SW 1271 (cell line): ENCODE measurements at places on chromosomes 16 and 17.

DNA sequence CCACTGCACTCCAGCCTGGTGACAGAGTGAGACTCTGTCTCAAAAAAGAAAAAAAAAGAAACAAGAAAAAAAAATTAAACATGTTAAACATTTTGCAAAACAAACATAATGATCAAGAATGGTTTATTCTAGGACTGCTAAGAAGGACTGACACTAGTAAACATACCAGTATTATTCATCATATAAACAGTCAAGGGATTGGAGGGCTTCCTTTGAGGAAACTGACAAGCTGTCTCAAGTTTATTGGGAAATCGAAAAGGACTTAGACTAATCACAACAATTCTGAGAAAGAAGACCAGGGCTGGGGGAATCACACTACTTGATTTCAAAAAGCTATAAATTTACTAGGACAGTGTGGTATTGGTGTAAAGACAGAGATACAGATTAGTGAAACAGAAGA, 75.5 kb downstream of the MYH10 start:
- DNase-seq, result no peak

DNA sequence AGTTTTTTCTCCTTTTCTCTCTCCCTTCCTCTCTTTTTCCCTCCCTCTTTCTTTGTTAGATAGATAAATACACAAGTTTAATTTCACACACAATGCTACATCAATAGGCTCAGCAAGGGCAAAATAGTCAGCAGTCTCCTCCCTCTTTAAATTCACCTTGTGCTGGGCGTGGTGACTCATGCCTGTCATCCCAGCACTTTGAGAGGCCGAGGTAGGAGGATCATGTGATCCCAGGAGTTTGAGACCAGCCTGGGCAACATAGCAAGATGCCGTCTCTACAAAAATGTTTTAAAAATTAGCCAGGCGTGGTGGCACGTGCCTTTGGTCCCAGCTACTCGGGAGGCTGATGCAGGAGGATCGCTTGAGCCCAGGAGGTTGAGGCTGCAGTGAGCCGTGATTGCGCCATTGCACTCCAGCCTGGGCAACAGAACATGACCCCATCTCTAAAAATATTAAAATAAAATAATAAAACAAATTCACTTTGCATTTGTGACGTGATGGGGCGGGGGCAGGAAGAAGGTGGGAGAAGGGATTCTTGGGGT, 27.4 kb downstream of the IL21R start:
- DNase-seq, result no peak

GRCh38 chr16:23353440-23353839, 51.3 kb downstream of the SCNN1B start:
- DNase-seq, result no peak

DNA sequence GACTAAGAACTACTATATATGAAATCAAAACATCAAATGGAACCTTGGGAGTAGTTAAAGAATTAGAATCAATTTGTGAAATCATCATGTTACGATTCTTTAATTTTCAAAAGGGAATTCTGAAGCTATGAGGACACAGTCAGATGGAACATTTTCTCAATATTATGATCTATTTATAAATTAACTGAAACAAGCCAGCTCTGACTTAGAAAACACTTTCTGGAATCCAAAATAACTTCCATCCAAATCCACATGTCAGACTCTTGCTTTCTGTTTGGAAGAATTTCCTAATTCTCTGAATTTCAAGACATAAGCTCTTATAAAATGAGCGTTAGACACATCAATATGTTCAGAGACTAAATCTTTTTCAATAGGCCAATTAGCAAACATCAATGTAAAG, 737.7 kb upstream of the SOX9 start:
- no peak for DNase-seq

- no peak for DNase-seq
Observed at GRCh38 chr17:78559749-78560368, 17.3 kb downstream of the DNAH17 start.

DNA sequence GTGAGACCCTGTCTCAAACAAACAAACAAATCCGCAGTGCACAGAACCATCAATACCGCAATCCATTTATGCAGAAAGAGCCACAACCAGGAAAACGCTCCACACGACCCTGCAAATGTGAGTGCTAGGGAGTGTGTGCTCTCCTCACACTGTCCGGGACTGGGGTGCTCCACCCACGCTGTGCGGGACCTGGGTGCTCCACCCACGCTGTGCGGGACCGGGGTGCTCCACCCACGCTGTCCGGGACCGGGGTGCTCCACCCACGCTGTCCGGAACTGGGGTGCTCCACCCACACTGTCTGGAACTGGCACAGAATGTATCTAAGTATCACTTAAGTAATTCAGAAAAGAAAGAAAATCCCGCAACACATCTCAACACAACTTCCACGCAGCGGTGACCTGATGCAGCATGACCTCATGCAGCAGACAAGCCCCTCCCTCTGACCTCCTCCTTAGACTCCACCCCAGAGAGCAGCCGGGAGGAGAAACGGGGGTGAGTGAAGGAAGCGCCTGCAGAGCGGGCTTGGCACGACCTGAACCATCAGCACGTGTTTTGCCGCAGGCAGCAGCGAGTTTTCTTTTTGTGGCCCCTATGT, 38.5 kb downstream of the ZNF276 start:
- no peak for DNase-seq

DNA sequence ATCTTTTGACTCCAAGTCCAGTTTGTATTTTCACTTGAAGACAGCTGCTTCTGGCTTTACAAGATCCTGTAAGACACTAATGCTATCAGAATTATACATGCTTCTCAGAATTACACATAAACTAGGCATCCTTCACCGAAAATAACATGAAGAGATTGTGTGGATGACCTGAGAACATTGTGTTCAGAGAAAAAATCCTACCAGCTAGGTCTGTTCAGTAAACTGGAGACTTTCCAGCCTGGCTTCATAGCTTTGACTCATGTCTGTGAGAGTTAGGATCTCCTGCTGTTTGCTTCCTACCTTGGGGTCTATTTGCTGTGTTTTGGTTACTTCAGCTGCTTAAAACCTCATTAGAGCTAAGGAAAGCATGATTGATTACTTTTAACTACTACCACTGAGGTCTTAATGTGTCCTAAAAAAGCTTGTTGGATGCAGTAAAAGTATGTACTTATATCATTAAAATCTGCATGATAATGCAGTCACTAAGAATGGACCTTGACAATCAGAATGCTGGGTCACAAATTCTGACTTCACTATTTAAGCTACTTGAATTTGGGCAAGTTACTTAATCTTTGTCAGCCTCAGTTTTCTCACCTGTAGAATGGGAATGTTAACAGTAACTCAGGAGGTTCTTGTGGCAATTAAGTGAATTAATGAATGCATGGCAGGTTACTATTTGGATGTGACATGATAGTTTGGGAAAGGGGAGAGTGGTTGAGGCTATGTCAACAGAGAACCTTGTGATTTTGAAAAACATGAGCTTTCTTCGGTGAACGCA, 8.0 kb upstream of the MYH13 start:
- no peak for DNase-seq

DNA sequence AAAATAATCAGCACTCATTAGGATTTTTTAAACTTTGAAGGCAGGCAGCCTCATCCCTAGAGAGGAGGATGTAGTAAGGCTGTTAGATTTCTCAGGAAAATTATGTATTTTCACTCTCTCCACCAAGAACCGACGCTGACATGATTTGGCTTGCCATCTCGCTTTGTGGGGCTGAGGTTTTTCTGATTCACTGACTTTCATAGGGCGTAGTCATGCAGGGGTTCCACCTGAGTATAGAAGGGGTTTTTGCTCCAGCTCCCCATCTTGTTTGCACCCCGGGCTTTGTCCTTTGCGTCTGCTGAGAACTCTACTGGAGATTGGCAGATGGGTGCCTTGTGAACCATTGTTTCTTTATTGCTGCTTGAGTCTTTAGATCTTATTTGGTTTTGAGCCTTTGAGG, 20.2 kb downstream of the TOM1L1 start:
- no peak for DNase-seq

GRCh38 chr16:56193951-56194726, 2.9 kb downstream of the GNAO1 start:
- DNase-seq, result no peak

DNA sequence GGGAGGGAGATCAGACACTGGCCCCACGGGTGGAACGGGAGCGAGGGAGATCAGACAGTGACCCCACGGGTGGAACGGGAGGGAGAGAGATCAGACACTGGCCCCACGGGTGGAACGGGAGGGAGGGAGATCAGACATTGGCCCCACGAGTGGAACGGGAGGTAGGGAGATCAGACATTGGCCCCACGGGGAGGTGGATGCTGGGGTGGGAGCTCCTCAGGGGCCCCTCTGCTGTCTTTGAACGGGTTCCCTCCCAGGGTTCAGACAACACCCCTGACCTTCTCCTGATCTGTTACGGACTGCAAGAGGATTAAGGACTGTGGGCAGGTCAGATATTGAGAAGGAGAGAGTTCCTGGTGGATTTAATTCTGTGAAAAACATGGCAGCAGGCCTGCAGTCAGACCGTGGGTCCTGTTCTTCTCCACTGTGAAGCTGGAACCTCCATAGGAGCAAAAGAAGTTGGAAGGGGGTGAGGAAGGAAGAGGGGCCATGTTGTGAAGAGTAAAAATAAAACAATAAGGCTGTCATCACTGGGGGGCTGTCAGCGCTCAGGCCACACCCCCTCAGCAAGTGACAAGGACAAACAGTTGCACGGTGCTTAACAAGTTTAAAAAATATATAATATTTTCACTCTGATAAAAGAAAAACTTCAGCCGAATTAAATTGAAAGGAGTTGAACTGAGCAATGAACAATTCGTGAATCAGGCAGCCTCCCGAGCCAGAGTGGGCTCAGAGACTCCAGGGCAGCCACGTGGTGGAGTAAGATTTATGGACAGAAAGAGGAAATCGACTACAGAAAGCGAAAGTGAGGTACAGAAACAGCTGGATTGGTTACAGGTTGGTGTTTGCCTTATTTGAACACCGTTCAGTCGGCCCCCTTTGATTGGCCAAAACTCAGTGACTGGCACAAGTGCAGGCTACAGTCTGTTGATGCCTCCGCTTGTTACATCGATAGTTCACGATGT, 348.7 kb upstream of the TNRC6C start:
- no peak for DNase-seq

DNA sequence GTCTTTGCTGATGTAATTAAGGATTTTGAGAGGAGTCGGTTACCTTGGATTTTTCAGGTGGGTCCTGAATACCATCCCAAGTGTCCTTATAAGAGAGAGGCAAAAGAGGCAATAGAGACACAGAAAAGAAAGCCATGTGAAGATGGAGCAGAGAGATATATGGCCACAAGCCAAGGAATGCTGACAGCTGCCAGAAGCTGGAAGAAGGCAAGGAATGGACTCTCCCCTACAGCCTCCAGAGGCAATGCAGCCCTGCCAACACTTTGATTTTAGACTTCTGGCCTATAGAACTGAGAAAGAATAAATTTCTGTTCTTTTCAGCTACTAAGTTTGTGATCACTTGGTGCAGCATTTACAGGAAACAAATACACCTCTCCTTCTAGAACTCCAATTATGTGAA, 8.2 kb upstream of the RNFT1 start:
- no peak for DNase-seq

- DNase-seq, result no peak
Observed at GRCh38 chr16:87965417-87965816, 14.2 kb downstream of the BANP start.

GRCh38 chr17:37543637-37544052, 54.0 kb downstream of the DUSP14 start:
- DNase-seq, result no peak

DNA sequence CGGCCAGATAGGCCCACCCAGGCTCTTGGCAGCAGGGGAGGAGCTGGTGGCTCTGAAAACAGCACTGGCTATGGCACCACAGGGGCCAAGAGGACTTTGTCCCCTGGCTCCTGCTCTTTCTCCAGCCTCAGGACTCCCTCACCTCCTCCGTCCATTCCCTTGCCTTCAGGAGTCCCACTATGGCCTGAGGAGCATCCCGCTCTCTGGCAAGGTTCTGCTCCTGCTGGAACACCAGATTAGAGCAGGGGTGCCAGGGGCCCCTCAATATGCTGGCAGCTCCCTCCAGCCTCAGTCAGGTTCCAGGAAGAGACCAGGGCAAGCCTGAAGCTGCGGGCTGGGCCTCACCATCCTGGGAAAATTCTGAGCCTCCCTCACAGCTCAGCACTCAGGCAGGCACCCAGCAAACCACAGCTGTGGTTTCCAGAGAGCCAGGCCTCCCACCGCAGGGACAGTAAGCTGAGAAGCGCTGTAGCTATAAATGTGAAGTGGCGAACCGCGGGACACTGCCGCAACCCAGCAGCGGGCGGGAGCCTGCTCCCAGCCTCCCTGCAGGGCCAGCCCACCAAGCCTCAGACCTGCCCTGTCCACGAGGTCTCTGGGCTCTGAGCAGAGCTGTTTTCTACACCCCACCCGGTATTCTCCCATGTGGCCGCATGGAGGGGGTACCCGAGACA, 25.7 kb downstream of the C17orf100 start:
- DNase-seq, result no peak

- DNase-seq, result no peak
Observed at GRCh38 chr17:80053102-80053501, 16.7 kb downstream of the CCDC40 start.

DNA sequence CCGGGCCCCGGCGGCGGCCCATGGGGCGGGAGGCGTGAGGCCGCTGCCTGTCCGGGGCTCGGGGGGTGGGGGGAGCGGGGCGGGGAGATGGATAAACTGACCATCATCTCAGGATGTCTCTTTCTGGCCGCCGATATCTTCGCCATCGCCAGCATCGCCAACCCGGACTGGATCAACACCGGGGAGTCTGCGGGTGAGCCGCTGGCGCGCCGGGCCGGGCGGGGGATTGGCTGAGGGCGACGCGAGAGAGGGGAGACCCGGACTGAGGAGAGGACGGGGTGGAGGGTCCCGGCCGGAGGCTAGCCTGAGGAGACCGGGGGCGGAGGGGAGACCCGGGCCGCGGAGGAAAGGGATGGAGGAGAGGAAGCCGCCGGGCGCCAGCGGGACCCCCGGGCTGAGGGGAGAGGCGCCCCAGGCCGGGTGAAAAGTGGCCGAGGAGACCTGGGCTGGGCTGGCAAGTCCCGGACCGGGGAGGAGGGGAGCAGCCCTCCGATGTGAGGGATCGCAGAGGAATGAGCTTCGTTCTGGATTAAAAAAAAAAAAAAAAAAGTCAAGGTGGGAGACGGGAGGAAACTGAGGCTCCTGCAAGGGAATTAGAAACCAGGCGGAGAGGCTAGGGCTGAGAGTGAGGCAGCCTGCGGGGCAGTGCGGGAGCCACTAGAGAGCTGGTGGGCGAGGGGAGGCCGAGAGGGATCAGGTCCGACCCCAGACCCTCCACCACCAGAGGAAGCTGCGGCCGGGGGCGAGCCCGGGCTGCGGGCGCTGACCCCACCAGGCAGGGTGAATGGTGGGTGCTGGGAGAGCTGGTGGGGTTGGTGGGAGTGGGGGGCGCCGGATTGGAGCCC, 526 bp downstream of the MOSMO start:
- no peak for DNase-seq

- no peak for DNase-seq
Observed at GRCh38 chr16:53503991-53504663, 1.1 kb upstream of the AKTIP start.

GRCh38 chr16:3173892-3174617, 13.9 kb upstream of the OR1F1 start:
- DNase-seq, result no peak

GRCh38 chr17:50452630-50453300, 15.9 kb downstream of the CHAD start:
- no peak for DNase-seq
